ENCODE measurements at places on chromosomes 6 and 20. TPM values are rescaled to one million over a fixed set of nuclear protein-coding genes. Genes with fewer than 3 reads are reported as not detected.

- DNase-seq, result no peak
Observed at GRCh38 chr6:901696-902460, 208.9 kb upstream of the EXOC2 start.

GRCh38 chr6:2986722-2987221, 12.9 kb upstream of the NQO2 start:
- DNase-seq, result no peak

Gene GLP1R
- total RNA-seq, result 10.3 TPM

DNA sequence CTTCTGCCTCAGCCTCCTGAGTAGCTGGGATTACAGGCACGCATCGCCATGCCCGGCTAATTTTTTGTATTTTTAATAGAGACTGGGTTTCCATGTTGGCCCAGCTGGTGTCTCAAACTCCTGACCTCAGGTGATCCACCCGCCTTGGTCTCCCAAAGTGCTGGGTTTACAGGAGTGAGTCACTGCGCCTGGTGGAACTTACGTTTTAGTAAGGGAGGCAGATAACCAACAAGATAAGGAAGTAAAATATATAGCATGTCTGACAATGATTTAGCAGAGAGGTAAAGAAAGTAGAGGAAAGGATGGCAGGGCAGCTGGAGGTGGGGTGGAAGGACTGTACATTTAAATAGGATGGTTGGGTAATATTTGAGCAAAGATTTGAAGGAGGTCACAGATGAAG, 12.8 kb upstream of the MYMX start:
- DNase-seq, result no peak

GRCh38 chr6:158164579-158165170, 3.4 kb downstream of the SERAC1 start:
- no peak for DNase-seq

DNA sequence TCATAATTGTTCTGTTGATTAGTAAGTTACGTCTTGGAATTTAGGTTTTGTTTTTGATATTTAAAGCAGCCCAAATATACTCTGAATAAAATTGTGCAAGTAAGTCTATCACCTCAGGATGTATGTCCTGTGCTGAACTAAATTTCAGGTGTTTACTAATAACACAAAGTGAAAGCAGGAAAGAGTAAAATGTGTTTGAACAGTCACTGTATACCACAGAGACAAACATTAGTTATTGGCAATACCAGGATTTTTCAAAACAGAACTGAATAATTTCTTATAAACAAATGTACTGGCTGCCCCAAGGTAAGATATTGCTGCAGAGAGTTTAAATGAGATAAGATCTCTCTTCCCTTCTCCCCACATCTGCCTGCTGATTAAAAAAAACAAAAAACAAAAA, 404.7 kb upstream of the RUNX2 start:
- DNase-seq, result no peak

Gene C6orf52
- total RNA-seq, result not detected

GRCh38 chr6:455006-455585, 63.5 kb downstream of the IRF4 start:
- no peak for DNase-seq

DNA sequence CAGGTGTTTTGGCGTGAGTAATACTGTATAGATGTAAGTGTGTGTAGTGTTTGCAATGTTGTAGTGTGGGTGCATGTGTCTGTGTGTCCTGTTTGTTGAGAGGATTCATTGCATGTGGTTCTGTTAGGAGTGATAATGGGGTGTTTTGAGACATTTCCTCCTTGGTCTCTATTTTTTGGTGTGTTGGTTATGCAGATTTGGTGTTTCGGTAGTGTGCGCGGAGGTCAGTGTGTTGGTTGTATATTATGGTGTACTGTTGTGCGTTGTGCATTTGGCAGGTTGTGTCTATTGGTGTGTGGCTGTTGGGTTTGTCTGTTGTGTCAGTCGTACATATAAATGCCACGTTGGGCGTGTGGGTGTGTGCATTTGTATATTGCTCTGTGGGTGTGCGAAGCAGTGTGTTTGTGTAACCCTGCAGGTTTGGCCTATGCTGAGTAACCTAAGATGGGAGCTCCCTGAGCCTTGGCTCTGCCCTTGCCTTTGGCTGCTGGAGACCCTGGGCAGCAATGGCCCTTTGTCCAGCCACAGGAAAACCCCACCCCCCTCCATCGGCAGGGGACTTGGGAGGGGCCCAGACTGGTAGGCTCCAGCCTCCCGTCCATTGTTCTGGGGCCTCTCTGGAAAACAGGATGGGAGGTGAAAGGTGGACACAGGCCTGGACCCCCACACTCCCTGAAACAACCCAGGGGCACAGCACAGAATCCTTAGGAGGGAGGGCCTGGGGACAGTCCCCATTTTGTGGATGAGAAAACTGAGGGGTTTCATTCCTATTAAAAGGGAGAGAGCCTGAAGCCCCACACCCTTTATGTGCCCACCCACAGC, 10.3 kb upstream of the ID1 start:
- peak; percentile 77 for DNase-seq

Gene GNRH2
- total RNA-seq, result not detected

- DNase-seq, result peak; percentile 39
Observed at GRCh38 chr20:13671916-13672378, 33.2 kb upstream of the TASP1 start.

GRCh38 chr6:82025271-82025670, 222.3 kb downstream of the IBTK start:
- DNase-seq, result no peak

Gene RBM24
- total RNA-seq, result 121 TPM

Gene CFAP61
- 1.0 TPM for total RNA-seq

DNA sequence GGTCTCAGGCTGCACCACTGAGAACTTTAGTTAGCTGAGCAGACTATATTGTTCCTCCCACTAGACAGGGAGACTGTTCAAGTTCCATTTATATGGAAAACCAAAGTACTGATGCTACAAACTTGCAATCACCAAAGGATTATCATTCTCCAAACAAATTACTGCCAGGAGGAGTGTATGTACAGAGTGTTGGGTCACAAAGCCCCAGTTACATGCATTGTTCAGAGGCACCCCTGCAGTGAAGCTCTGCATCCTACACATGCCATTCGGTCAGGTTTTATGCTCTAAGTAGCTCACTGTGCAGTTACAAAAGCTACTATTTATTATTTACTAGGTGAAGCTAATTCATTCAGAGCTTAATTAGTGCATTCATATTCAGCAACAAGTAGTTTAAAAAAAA, 75.8 kb downstream of the SMLR1 start:
- no peak for DNase-seq

- no peak for DNase-seq
Observed at GRCh38 chr20:32894711-32895355, 36.1 kb downstream of the EFCAB8 start.

- no peak for DNase-seq
Observed at GRCh38 chr6:11333132-11333849, 100.8 kb upstream of the NEDD9 start.

DNA sequence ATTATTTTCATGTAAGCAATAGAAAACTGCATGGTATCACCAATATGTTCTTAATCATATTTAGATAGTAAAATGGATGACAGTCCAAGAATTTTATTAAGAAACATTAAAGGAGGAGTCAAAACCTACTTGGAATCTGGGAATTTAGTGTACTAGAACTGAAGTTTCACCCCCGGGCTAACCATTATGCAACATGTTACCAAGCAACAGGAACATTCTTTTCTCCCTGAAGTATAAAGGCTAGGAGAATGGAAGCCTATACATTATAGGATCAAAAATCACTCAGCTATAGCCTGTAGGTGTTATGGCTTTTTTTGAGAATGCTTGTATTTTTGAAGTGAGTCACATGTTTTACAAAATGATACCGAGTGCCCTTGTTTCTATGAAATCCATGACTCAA, 538.3 kb downstream of the GRIK2 start:
- DNase-seq, result no peak

Gene RAB23
- total RNA-seq, result 13.8 TPM

Gene CTAGE9
- not detected for total RNA-seq

GRCh38 chr6:74610352-74610751, 595.5 kb downstream of the COL12A1 start:
- DNase-seq, result no peak

- no peak for DNase-seq
Observed at GRCh38 chr6:106254636-106255035, 70.9 kb downstream of the ATG5 start.

DNA sequence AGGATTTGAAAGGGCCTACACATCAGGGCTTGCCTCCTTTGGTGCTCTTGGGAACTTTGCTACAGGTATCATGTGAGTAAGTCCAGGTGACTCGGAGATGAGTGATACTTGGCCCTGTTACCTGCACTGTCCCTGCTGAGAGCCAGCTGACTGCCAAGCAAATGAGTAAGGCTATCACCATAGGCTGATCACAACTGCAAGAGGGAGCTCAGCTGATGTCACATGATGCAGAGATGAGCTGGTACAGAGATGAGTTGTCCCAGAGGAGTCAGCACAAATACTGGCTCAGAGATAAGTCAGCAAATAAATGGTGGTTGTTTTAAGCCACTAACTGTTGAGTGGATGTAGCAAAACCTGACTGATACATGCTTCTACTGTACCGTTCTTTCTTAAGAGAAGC, 41.4 kb downstream of the LAMP5 start:
- DNase-seq, result no peak

Gene ZC3H12D
- 1.6 TPM for total RNA-seq

GRCh38 chr20:31549513-31549880, 35.3 kb downstream of the HM13 start:
- DNase-seq, result no peak

DNA sequence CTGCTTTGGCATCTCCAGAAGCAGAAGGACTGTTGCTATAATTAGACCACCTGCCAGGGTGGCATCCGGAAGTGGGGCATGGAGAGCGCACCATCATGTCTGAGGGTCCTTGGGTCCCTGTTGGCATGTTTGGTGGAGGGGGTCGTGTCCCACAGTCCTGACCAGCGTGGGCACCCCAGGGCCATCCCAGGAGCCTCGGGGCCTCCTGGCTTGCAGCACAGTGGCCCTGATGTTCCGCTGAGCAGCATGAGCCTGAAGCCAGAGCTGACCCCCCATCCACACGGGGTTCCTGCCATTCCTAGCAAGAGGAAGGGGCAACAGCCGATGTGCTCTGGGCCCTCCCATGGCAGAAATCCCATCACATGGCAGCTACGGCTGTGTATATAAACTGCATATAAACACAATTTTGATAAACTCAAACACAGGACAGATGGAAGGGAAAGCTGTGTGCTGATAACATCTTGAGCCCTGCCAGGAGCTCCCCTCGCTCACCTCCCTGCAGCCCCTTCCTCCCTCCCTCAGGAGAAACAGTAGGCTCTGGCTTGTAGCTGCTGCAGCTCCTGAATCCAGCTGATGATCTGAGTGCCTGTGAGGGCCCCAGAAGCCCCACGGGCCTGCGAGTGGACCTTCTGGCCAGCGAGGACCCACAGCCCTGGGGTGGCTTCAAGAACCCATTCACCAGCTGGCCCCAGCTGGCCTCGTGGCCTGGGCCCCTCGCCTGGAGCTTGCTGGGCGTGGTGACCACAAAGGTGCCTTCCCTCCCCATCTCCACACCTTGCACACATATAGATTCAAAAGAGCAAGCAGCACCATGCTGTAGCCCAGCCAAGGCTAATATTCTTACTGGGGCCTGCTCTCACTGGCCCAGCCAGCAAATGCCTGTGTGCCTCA, 321.6 kb downstream of the CDH4 start:
- DNase-seq, result no peak

DNA sequence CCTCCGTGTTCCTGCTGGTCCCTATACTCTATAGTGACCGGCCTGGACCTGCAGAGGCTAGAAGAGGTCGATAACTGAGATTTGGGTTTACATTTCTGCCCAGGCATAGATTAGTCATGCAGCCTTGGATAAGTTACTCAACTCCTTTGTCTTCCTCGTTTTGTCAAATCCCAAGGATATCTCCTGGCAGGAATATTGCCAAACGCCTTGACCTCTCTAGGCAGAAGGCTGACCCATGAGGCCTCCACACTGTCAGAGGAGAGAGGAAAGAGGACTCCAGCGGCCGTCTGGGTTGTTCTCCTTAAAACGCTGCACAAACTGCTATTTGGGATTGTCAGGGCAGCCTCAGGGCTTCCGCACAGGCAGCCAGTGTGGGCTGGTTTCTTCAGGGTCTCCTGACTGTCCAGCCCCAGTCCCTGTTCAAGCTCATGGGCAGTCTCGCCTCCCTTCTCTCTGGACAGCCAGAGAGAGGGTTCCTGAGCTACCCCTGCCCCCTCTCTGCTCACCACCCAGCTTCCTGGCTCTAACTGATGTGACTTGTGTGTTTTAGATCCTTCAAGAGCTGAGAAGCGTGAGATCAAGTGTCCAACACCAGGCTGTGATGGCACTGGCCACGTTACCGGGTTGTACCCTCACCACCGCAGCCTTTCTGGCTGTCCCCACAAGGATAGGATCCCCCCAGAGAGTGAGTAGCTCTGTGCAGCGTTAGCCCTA, 44.7 kb upstream of the PCMTD2 start:
- no peak for DNase-seq

Gene ELOVL4
- total RNA-seq, result 0.47 TPM

DNA sequence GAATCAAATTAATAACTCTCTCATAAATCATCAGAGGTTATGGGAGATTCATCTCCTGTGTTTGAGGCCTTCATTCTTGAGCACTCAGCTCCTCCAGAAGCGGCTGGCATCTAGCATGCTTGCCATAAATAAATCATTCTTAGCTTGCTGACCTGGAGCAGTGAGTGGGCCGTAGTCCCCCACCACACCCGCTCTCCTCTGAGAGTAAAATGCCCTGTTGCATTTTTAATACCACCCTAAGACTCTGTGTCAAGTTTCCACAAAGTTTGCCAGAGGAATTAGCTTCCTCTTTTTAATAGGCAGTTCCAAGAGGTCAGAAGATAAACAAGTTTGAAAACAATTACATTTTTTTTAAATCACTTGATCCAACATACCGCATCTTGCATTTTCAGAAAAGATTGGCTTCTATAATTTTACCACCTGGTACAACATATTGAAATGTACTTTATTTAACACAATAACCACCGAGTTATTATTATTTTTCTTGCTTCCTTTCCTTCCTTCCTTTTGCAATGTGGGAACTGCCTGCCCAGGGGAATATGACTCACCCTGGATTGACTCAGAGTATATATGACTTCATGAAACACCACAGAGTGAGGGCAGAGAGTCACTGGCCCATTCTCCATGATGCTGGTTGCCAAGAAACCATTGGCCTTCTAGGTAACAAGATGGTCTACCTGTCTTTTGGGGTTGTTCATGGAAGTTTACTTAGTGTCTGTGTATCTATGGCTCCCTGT, 29.4 kb upstream of the CLIC5 start:
- peak; percentile 67 for DNase-seq

DNA sequence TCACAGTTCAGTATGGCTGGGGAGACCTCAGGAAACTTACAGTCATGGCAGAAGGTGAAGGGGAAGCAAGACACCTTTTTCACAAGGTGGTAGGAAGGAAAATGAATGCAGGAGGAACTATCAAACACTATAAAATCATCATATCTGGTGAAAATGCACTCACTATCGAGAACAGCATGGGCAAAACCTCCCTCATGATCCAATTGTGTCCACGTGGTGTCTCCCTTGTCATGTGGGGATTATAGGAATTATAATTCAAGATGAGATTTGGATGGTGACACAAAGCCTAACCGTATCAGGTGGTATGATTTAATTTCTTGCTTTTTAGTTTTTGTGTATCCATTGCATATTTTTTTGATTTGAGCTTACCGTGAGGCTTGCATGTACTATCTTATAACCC, 133.2 kb upstream of the SYNCRIP start:
- DNase-seq, result no peak

- no peak for DNase-seq
Observed at GRCh38 chr6:51167468-51167867, 348.8 kb downstream of the TFAP2B start.

Gene ABHD16A
- total RNA-seq, result 33.5 TPM
